ENCODE measurements at places on chromosomes 3 and 15.

DNA sequence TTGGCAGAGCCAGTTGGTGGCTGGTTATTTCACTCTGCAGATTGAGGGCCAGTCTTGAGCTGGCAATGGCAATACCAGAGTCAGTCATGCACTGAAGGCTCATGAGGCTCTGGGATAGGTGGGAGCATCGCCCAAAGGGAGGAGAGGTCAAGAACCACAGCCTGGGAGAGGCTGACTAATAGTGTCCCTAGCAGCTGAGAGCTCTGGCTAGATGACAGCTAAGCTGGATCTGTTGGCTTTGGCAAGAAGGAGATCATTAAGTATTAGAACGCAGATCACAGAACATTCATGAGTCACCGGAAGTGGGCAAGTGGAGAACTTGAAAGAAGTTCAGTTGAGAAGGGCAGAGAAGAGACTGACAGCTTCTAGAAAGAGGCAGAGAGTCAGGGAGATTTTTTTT, 521.1 kb downstream of the NR2F2 start:
- no peak for DNase-seq

- DNase-seq = no peak
Measured at GRCh38 chr3:188580223-188580622, 426.3 kb downstream of the LPP start.

DNA sequence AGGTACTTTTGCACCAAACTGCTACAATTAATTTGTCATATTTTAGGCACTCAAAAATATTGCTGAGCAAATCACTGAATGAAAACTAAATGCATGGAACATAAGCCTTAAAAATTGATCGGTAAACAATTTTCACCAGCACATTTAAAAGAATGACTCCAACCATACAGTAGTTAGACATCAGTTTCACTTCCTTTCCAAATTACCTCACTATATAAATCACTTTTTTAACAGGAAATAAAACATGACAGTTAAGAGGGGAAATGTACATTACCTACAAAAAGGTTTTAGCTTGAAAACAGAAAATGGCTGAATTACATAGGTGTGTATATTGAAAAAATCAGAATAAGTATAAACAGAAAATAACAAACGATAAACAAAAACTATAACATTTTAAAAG, 108.4 kb downstream of the SERPINI1 start:
- DNase-seq = peak; percentile 33

DNA sequence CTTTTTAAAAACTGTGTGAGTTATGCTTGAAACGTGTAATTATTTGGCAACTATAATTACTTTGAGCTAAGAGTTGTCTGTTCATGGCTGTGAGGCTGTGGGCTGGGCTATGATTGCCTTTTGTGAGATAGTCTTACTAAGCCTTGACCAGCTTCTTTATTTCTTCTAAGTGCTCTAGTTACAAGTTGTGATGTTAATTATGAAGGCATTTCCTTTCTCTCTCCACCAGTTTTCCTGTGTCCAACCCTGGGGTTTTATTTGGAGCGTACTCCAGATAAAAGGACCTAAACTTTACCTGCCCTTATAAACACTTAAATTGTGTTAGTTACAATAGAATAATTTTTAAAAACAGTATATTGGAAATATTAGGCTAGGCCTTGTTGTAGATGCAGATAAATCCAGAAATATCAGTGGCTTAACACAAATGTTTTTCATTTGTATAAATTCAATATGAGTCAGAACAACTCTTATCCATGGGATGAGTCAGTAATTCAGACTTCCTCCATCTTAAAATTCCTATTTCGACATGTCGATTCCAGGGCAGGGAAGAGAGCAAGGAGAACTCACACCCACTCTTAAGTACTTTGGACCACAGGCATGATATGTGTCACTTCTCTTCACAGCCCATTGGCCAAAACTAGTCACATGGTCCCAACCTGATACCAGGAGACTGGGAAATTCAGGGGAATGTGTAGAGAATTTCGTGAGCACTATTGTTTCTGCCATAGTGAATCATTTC, 17.0 kb downstream of the TMEM62 start:
- no peak for DNase-seq

DNA sequence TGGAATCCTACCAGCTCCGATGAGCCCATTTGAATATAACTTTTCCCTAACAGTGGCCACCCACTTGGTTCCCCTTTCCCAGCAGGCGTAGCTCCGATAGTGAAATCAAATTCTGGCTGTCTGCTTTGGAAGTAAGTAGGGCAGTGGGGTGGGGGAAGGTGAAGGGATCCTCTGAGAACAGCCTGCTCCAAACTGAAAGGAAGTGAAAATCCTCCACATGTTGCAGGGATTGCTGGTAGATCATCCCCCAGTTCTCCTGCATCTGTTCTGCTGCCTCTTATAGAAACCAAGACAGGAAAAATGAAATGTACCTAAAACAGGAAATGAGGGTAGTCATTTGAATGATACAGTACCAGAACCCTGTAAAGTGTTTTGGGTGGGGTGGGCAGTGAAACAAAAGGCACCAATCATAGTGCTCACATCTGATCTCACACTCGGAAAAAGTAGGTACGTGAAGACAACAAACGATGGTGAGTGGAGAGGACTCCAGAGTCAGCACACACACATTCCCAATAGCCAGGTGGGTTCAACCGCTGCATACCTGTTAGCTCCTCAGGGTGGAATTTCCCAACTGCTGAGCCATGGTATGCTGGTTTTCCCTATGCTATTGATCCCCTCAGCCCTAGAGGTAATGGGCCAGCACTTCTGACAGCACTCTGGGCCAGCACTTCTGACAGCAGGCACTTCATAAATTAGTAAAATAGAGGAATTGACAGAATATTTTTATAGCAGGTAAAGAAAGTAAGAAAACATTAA, 304.9 kb upstream of the ADAMTS9 start:
- no peak for DNase-seq

GRCh38 chr3:98039322-98040024, 4.4 kb upstream of the GABRR3 start:
- DNase-seq = peak; percentile 94

DNA sequence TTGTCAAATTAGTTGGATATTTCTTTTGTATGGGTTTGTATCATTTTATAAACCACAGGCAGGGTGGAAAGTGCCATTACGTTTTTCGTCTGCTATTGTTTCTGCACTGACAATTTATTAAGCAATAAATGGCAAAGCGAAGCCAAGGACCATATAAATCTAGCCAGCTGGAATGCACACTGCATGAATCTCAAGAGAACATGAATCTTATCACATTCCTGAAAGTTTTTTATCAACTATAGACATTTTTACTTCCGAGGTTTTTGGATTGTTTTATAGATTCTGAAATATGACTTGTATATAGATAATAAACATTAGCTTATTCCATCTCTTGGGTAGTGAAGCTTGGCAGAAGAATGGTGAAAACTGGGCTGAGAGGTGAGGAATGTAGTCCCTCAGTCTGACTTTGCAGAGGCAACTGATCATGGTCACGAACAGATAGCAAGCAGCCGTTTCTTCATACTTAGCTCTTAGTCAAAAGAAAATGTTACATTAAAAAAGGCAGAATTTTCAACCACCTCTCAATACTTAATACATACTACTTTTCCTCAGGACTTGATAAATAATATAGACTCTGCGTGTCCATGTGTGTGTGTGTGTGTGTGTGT, 102.7 kb downstream of the OSBPL10 start:
- DNase-seq = no peak

GRCh38 chr3:196971094-196971698, 2.6 kb upstream of the PIGZ start:
- no peak for DNase-seq

DNA sequence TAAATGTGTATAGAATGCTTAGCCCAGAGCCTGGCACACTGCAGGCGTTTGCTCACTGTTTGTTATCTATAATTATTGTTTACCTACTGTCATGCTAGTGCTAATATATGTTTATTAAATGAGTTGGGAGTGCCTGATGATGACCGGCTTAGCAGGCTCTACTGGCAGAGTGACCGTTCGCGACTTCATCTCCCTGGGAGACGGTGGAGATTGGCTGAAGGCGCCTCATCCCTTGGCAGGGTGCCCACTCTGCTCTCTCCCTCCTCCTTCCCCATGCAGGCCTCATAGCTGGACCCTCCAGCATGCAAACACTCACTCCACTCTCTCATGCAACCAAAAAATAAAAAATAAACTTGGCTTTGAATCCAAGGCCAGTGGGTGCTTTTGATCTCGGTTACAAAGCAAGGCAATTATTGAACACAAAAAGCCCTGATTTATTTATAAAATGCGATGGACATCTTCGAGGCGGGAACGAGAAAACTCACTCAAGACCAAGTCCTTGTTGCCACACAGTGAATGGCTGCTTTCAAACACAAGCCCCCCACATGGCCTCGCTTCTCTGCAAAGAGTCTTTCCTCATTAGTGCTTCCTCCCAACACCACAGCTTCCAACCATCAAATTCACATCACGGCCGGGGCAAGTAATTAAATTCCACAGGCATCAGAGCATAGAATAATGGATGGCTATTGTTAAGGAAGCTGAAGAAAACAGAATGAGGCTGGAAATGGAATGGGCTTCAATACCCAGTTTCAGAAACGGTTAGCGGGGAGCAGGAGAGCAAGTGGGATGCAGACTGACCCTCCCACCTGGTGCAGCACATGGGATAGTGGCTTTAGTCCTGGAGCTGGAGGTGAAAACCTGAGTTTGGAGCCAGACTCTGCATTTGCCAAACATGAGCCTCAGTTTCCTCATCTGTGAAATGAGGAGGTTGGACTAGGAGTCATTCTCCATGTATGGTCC, 135.7 kb upstream of the RAD18 start:
- no peak for DNase-seq

- no peak for DNase-seq
Measured at GRCh38 chr15:35626571-35627318, 80.8 kb upstream of the DPH6 start.

GRCh38 chr3:73697020-73697419, 72.3 kb upstream of the PDZRN3 start:
- DNase-seq = no peak

DNA sequence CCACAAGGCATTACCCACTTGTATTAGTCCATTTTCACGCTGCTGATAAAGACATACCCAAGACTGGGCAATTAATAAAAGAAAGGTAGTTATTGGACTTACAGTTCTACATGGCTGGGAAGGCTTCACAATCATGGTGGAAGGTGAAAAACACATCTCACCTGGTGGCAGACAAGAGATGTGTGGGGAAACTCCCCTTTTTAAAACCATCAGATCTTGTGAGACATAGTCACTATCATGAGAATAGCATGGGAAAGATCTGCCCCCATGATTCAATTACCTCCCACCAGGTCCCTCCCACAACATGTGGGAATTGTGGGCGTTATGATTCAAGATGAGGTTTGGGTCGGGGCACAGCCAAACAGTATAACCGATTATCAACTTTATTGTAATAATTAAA, 17.0 kb upstream of the CMC1 start:
- no peak for DNase-seq

DNA sequence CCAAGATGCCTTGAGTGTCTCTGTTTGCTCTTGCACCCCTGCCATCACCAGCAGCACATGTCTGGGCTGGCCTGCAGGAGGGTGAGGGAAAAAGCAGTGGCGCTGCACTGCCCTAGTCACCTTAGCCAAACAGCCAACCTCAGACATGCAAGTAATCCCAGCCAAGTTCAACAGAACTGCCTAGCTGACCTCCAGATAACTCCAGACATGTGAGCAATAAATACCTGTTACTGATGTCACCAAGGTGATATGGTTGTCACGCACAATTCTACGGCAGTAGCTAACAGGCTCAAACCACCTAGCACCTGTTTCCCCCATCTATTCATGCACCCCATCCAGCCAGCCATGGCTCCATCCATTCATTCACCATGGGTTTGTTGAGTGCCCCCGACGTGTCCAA, 99.9 kb downstream of the SRGAP3 start:
- DNase-seq = no peak

GRCh38 chr3:26840272-26840870, 217.8 kb downstream of the LRRC3B start:
- DNase-seq = no peak

GRCh38 chr15:40232625-40233070, 6.2 kb upstream of the PAK6 start:
- DNase-seq = no peak

- DNase-seq = no peak
Measured at GRCh38 chr3:175564363-175564762, 705.2 kb downstream of the NAALADL2 start.
